Right renal cortex interstitium (tissue), 3 donors: ENCODE measurements at places on chromosomes 3 and 15.

DNA sequence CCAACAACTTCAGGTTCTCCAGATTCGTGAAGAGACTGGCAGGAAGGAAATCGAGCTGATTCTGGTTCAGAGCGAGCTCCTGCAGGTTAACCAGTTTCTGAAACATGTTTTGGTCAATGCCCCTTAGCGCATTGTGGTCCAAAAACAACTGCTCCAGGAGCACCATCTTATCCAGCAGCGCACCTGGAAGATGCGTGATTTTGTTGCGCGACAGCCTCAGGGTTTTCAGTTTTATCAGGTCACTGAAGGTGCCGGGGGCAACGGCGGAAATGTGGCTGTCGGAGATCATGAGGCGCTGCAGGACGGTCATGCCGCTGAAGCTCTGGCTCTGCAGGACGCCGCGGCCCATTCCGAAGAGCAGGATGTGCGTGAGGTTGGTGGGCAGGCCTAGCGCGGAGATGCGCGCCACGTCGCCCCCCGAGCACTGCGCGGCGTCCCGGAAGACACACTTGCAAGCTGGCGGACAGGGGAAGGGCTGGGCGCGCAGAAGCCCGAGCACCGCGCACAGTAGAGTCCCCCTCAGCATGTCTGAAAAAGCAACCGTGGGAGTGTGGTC is 1.2 kb downstream of the GP5 start:
- no peak for DNase-seq

- no peak for DNase-seq
Observed at GRCh38 chr3:128598884-128599664, 51.5 kb downstream of the RPN1 start.

- DNase-seq: no peak
Observed at GRCh38 chr3:9976721-9977709, 9.6 kb downstream of the EMC3 start.

DNA sequence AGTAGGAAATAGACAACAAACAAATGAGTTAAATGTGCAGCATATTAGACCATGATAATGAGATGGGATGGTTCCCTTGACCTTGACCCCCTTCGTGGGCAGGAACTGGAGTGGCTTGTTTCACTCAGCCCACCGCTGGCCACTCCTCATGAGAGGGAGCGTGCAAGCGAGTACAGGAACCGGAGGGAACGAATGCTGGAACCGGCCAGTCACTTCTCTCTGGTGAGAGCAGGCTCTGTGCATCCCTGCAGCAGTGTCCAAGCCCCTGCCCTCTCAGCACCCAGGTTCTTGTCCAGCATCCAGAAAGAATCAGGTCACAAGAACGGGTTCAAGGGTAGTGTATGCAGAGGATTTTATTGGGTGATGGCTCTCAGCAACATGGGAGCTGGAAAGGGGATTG is 17.2 kb upstream of the IREB2 start:
- no peak for DNase-seq

DNA sequence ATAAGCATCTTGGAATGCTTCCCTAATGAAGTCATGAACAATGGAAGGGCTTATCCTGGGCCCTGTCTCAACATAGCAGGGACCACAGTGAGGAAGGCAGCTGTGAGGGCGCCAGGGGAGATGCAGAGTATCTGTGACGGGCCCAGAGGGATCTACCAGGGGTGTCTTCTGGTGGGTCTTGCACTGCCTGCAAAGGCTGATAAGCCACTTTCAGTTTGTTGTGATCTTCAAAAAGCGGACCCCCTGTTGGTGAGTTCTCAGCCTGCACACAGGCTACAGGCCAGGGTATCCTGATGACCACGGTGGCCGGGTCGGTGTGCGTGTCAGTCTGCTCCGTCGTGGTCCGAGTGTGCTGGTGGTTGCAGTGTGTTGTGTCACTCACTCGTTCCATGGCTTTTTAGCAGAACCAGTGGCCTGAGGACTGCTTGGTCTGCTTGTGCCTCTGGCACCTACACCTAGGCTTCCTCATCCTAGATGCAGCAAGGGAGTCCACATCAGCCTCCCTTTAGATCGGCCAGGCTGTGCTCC is 46.8 kb downstream of the CHDH start:
- DNase-seq: no peak

DNA sequence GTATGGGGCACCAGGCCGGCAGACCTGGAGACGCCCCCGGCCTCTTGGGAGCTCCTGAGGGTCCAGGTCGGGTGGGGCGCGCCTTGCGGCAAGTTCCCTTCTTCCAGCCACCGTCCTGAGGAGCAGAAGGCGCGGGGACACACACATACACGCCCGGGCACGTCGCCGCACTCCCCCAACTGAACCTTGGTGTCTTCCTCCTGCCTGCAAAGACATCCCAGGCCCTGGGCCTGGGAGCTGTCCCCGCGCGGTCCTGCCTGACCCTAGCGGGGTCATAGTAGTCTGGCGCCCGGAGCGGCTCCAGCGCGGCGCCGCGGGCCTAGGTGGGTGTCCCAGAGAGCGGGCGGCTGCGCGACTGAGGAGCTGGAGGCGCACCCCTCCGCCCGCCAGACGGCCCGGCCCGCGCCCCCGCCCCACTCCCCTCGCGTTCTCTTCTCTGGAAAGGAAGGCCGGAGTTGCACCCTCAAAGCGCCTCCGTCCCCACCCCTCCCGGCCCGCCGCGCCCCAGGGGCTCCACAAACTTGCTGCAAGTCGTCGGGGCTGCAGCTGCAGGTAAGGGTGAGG is 185.9 kb upstream of the LINGO1 start:
- no peak for DNase-seq
